ENCODE measurements at places on chromosomes 11 and 22.

- DNase-seq: no peak
Observed at GRCh38 chr11:15471895-15472799, 357.4 kb downstream of the INSC start.

DNA sequence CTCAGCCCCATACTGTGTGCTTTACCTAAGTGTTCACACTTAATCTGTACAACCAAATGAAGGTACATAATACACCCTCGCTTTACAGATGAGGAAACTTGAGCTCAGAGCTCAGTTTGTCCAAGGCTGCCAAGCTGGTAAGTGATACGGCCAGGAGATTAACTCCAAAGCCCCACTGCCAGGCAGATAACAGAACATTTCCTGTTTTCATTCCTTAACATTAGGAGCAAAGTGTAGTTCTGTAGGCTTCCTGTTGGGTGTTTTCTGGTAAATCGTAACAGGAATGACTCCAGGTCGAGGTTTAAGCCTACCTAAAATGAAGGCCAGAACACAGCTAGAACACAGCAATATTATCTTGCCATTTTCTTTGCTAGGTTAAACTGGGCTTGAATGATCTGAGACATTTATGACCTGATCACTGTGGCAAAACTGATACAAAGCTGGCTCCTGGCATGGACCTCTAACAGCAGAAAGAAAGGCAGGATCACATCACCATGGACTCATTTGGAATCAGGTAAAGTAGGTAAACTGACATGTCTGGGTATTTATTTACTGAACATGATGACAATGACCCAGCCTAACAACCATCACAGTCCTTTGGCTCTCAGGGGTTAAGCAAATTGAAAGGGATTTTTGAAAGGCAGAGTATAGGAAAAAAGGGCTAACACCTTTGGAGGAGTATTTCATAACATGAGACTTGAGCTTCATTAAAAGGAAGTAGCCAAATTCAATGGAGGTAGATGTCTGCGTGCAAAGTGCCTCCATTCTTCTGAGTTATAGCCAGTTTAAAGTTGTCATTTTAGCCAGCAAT is 3.9 kb upstream of the NUP50 start:
- DNase-seq: no peak

DNA sequence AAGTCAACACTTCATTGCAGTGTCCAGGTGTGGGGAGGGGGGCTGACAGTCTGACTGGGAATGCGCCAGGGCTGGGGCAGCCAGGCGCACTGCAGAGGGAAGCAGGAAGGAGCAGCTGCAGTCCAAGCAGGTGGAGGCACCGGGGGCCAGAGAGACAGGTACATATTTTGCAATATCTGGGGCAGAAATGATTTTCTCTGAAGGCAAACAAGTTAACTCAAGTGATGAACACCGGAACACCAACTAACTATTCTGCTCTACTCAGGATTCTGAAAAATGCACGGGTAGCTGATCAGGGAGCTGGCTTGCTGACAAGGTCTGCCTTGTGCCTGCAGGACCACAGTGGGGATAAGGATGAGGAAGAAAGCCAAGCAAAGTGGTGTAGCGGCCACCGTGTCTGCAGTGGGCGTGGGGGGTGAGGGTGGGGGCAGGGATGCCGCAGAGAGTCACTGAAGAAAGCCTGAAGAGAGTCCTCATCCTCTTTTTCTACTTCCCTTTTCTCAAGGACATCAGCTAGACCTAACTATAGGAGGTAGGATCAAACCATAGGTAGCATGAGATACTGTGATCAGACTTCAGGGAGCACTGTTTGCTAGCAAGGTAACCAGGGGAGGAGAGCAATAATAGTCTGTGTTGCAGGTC is 83.4 kb downstream of the SCN3B start:
- DNase-seq: no peak

GRCh38 chr11:99098751-99099150 is 78.0 kb downstream of the CNTN5 start:
- DNase-seq: no peak

DNA sequence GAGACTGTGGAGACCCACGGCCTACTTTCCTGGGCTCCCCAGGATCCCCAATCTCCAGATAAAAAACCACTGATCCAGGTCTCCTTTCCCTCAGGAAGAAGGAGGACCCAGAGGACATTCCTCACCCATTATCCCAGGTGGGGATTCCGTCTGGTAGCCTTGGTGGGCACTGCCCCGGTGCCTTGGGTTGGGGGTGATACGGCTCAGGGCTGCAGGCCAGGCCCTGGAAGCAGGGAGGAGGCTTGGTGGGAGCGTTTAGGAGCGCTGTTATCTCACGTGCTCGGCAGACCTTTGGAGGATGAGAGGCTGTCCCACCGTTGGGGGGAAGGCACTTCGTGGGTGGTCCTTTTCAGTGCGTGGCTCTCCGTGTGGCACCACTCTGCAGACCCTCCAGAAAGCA is 926.3 kb downstream of the BRD1 start:
- DNase-seq: no peak

- no peak for DNase-seq
Observed at GRCh38 chr11:36010010-36010740, 66.3 kb downstream of the LDLRAD3 start.

DNA sequence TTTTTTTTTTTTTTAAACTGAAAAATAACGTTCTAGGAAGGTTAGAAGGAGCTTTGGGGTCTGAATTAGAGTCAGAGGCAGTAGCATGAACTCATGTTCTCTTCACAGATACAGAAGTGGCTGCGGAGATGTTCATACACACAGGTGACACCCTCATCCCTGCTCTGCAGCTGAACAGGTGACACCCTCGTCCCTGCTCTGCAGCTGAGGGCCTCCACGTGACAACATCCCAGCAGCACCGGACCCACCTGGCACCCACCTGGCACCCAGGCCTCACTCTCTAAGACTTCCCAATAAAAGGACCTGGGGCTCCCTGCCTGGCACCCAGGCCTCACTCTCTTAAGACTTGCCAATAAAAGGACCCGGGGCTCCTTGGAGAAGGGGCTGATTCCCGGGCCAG is 19.8 kb downstream of the DRD4 start:
- DNase-seq: no peak

DNA sequence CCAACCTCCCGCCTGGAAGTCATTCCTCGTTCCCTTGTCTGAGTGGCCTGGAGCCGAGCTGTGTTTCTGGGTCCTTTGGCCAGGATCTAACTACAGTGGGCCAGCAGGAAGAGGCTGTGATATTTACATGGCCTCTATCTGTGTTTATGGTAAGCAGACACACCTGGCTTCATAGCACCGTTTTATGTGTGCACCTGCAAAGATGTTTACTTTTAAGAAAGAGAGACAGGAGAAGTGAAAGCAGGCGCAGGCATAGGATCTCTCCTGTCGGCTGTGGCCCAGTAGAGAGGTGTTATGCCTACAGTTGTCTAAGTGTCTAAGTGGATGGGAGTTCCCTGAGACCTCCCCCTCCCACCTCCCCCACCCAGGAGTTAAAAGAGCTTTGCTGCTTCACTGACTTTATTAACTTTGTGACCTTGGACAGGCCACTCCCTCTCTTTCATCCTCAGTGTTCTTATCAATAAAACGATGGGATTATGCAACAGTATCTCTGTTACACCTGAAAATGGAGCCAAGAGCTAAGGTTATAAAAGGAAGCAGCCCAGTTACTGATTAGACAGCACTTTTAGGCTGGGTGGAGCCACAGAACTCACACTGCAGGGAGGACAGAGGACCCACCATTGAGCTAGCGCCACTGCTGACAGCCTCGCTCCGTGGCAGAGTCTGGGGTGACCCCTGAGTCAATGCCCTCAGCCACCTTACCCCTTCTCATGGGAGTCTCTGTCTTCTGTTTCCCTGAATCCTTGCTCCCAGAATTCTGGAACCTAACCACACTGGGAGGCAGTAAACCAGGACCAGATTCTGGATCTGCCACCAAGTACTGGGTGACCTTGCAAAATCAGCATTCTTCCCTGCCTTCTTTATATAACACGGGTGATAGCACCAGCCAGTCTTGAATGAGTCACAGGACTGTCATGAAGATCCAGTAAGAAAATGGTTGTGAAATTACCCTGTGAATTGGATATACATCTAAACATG is 22.0 kb downstream of the ST14 start:
- no peak for DNase-seq

GRCh38 chr22:46202897-46203600 is 47.0 kb downstream of the CDPF1 start:
- no peak for DNase-seq

- no peak for DNase-seq
Observed at GRCh38 chr11:78190374-78190773, 1.7 kb downstream of the USP35 start.

- no peak for DNase-seq
Observed at GRCh38 chr11:76554767-76555166, 109.9 kb downstream of the EMSY start.

Data from H1 (cell line).